ENCODE measurements at places on chromosomes 2 and 18.

DNA sequence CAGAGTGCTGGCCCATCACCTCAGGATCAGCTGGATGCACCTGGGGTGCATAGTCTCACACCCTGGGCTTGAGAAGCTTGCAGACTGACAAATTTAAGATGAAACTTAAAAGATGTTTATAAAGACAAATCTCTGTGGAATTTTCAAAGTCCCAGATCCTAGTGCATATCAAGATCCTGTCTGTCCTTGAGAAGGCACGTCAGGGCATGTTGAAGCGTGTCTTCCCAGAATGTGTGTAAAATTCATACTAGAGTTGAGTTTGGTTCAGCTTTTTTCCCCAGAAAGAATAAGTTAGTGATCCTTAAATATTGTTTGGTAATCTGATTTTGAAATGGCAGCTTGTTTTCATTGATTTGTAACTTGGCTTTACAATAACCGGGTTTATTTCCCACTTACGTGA is 27.5 kb downstream of the INSIG2 start:
- DNase-seq = no peak

GRCh38 chr18:7677001-7677400 is 109.9 kb downstream of the PTPRM start:
- DNase-seq = no peak

DNA sequence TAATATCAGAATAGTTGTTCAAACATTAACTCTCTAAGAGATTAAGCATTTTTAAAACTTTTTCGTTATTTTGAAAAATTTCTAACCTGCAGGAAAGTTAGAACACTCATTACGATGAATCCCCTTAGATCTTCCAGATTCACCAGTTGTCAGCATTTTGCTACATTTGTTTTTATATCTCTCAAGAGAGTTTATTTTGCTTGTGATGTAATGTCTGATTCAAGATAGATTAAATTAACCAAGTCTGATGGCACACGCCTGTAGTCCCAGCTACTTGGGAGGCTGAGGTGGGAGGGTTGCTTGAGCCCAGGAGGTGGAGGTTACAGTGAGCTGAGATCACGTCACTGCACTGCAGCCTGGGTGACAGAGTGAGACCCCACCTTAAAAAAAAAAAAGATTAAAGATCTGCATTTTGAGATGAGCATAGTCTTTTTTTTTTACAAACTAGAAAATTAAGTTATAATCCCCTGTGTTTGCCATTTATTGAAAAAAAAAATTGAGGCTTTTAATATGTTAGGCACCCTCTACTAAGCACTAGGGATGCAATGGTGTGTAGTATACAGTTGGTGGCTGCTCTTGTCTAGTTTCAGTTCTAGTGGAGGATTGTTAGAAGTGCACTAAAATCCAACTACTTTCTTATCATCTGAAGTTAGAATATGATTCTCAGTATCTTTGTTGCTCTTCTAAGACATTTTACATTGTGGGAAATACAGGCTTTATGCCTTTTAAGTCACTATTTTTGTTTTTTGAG is 20.9 kb downstream of the RAB10 start:
- no peak for DNase-seq

DNA sequence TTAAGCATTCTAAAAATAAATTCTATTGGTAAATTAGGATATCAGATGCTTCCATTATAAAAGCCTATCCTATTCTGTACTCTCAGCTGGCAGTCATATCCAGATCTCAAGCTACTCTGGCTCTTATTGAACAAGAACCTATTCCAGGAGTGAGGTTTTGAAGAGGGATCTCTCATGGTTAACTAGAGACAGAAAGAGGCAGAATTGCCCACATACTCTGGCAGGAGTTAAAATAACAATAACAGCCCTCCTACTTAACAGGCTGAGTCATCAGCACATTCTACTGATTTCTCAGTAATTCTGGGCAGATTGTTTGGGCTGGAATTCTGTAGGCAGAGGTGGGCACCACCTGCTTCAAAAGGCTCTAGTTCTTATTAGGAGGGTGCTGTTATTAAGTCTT is 142.0 kb upstream of the UNC80 start:
- no peak for DNase-seq

DNA sequence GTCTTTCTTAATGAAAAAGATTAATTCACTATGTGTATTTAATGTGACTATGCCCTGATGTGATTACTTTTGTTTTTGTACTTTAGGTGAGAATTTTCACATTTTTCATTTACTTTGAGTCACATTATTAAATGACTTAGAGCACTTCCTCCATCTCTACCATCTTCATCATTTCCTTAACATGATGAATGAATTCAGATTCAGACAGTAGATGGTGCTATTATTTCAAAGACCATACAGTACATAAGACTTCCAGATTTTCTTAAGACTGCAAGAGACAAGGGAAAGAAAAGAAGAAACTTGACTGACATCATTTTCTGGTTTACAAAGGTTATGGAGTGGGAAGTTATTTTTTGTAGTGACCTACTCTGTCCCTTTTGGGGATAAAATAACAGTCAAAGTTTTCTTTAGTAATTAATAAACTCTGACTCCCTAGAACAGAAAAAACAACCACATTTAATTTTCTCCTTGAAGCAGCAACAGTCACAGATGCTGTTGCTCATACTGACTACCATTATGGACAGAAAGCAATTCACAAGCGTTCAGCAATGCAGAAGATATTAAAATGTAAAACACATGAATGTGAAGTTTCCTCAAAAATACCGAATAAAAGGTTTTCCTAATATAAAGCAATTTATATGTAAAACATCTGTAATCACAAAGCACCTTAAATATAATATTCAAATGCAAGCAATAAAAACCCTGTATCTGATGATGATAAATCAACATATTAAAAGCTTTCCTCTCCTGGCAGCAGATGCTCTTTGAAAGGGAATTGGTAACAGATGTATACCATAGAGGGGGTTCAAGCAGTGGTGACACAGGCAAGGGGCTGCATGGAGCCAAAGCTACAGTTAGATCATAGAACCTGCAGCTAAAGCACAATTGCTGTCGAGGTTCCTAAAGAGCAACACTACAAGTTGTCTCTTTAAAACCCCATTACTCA is 1010.9 kb upstream of the NXPH2 start:
- DNase-seq = no peak

DNA sequence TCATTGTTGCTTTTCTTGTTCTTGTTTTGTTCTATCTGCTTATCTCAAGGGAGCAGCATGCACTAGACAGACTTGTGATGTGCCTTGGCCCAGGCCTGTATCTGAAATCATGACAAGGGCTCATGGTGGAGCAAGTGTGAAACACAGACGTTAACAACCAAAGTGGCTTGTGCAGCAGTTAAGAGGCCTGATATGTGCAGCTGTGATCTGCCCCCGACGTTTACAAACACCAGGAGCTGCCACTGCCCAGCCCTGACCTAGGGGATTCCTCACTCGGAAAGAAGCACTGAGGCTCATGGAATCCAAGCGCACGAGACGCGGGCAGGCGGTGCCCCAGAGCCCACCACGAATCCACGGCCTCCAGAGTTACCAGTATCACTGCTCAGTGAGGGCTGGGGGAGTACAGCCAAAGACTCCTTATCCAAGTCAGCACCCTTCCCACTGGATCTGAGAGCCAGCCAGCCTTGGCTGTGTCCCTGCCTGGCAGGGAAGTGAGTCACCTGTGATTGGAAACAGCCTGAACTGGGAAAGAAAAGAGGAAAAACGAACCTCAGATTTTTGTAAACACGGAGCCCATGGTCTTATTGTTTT is 62.3 kb upstream of the SNTG2 start:
- DNase-seq = no peak

GRCh38 chr2:3466482-3466863 is 52.9 kb downstream of the ADI1 start:
- DNase-seq = no peak

- no peak for DNase-seq
These were observed 16.9 kb upstream of the RAB31 start for GRCh38 chr18:9691235-9691634.

GRCh38 chr2:8796315-8796848 is 41.0 kb downstream of the KIDINS220 start:
- DNase-seq = no peak

GRCh38 chr2:127942002-127942401 is 56.2 kb upstream of the AMMECR1L start:
- DNase-seq = no peak

GRCh38 chr2:222943820-222944219 is 83.0 kb downstream of the ACSL3 start:
- no peak for DNase-seq

GRCh38 chr18:46113751-46114150 is 9.6 kb downstream of the HAUS1 start:
- no peak for DNase-seq

GRCh38 chr18:59643740-59644139 is 53.5 kb downstream of the CCBE1 start:
- no peak for DNase-seq

DNA sequence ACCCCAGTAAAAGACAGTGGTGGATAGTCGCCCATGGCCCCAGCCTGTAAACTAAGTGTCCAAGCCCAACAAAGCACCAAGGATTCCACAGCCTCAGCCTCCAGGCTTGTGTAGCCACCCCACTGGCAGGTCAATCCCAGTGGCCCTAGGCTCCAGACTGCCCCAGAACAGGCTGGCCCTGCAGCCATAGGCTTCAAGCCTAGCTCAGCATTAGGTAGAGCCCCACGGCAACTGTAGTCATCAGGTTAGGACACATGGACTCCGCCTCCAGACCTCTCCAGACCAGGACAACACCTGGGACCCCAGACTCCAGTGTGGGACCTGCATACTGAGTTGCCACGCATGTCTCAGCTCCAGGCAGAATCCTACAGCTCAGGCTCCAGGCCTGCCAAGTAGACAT is 1590.6 kb upstream of the DDX18 start:
- DNase-seq = no peak

GRCh38 chr2:69567157-69567908 is 76.2 kb downstream of the AAK1 start:
- no peak for DNase-seq

DNA sequence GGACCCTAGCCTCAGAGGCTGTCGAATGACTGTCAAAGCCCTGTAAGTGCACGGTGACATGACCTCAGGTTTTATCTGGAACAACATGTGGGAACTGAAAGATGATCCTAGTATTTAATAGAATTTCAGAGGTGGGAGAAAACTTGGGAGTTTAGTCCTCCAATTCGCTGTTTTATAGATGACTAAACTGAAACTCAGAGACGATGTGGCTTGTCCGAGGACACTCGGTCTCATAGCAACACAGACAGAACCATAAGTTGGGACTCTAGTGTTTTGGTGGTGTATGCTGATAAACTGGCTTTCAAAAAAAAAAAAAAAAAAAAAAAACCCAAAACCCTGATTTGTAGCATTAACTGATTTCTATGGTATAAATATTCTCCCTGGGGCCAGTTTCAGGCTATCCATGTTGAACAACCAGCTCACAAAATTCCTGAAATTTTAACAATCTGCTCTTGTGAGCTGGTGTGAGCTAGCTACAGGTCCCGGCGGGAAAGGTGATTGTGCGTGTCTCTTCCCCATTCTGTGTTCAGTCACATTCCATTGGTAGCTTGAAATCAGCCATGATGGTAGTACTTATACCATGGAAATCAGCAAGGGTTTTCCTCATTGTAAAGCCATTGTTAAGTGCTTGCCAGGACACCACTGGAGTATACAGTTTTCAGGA is 195.5 kb upstream of the EPAS1 start:
- no peak for DNase-seq

DNA sequence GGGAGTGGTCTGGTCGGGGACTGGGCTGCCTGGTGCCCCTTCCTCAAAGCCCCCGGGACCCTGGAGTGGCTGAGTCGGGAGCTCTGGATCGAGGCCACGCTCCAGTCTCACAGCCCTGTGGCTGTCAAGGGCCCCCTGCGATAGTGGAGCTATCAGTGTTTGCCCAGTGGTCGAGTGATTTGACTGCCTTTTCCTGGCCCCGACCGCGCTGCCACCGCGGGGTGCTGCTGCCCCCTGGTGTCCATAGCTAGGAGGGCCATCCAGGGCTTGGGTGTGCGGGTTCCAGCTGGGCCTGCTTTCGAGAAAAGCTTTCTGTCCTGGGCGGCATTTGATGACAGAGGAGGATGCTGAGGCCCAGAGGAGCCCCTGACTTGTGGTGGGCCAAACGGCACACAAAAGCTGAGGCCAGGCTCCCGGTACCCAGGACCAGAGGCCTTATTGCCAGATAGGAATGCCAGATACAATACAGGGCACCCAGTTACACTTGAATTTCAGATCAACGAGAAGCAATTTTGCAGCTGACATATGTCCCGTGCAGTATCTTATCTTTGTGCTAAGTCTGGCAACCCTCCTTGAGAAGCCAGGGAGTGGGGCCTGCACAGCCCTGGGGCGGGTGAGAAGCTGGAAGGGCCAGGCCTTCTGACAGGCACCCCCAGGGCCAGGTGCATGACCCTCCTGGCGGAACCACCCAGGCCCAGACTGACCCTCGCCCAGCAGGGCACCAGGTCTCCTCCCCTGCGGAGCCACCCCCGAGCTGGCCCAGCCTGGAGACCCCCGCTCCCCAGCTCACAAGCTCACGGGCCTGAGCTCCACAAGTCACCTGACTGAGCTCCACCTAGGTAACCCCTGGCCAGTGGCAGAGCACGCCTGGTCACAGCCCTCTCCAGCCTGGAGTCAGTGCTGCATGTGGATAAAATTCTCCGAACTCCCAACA is 13.0 kb downstream of the ODC1 start:
- DNase-seq = peak; percentile 62

DNA sequence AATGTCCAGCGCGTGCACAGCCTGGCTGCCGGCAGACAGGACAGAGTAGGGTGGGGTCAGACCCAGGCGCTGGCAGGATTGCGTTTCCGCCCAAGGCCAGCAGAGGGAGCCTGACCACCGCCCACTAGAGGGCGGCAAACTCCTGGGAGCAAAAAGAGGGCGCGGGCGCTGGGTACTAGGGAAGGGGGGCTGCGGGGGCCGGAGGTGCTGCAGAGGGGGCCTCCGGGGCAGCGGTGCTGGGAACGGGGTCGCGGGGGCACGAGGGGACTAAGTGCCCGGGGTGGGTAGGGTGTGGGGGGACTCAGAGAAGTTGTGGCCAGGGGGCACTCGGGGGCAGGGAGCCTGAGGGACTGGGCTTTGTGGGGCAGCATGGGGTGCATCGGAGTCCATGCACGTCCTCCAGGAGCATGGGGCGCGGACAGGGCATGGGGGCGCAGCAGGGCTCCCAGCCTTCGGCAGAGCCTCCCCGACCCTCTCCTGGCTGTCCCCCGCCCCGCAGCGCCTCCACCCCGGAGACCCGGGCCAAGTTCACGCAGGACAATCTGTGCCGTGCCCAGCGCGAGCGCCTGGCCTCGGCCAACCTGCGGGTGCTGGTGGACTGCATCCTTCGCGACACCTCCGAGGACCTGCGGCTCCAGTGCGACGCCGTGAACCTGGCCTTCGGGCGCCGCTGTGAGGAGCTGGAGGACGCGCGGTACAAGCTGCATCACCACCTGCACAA is 3.2 kb downstream of the TEKT4 start:
- DNase-seq = no peak

DNA sequence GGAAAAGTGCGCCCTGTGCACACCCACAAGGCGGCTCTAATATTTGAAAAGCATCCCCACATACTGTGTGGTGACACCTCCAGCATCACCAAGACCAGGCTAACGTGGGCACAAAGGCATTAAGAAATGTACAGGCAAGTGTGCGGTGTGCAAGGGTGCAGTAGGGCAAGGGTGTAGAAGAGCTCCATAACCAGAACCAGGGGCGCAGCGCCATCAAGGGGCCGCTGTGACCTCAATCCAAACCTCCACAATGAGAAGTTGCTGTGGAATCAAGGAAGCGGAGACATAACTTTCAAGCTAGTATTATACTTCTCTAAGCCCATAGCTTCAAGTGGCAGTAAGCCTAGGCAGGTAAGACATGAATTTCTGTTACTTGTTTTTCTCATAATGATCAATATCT is 13.0 kb downstream of the L3MBTL4 start:
- no peak for DNase-seq

GRCh38 chr2:106143495-106144215 is 50.4 kb downstream of the UXS1 start:
- no peak for DNase-seq

All from stimulated activated CD4-positive, alpha-beta T cell treated with anti-CD3 and anti-CD28 coated beads, Interleukin-15, amount 100 ng/mL, for 1 hour (primary cell).